Gastroesophageal sphincter (tissue), 4 donors: ENCODE measurements at places on chromosomes 13 and 19. TPM values are rescaled to one million over a fixed set of nuclear protein-coding genes. Genes with fewer than 3 reads are reported as not detected.

CD33 gene
- 1.8 TPM for total RNA-seq

DNA sequence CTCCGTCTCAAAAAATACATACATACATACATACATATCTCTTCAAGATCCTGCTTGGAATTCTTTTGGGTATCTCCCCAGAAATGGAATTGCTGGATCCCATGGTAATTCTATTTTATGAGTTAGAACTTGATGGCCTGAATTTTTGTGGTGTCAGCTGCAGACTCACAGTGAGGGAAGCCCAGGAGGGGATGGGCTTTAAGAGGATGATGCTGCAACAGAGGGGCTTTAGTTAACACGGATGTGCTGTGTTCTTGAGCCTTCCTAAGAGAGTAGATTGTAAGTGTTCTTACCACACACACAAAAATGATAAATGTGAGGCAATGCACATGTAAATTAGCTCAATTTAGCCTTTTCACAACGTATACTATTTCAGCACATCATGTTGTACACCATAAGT, 31.8 kb downstream of the CACNG6 start:
- ATAC-seq: no peak

DNA sequence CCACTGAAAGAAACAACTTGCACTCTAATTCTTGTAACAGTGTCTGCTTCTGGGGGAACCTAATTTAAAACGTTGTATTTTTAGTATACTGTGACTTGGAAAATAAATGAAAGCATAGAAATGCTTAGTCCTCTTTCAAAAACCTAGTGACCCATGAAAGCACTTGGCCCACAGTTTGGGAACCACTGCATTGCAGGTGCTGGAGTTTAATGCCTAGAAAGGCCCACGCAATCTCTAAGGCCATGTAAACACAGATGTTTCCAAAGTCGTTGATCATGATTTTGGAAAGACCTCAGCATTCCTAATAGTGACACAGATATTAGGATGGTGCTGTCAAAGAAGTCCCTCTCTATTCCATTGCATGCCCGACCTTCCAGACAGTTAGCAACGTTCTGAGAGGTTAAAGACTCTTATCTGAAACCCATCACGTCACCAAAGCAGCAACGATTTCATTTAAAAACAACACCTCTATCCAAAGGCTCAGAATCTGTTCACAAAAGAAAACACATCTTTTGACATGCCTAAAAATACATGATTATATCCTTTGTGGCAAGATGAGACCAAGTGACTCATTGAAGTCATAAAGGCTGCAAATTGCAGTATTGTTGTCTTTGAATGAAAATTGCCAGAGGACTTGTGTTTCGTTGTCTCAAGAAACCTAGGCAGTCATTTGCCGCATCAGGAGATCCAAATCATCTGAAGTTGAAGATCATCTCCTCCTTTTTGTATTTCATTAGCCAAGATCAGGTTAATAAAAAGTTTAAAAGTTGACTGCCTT, 328.0 kb upstream of the ZNF507 start:
- no peak for ATAC-seq

- ATAC-seq: no peak
These were observed 68.1 kb upstream of the KLF12 start for GRCh38 chr13:74202129-74202813.

ATP4B gene
- total RNA-seq: not detected
